ENCODE measurements at places on chromosomes 12 and 14. TPM values are rescaled to one million over a fixed set of nuclear protein-coding genes. Genes with fewer than 3 reads are reported as not detected.

LRTM2 gene
- not detected for total RNA-seq

CCDC177 gene
- not detected for total RNA-seq

DNA sequence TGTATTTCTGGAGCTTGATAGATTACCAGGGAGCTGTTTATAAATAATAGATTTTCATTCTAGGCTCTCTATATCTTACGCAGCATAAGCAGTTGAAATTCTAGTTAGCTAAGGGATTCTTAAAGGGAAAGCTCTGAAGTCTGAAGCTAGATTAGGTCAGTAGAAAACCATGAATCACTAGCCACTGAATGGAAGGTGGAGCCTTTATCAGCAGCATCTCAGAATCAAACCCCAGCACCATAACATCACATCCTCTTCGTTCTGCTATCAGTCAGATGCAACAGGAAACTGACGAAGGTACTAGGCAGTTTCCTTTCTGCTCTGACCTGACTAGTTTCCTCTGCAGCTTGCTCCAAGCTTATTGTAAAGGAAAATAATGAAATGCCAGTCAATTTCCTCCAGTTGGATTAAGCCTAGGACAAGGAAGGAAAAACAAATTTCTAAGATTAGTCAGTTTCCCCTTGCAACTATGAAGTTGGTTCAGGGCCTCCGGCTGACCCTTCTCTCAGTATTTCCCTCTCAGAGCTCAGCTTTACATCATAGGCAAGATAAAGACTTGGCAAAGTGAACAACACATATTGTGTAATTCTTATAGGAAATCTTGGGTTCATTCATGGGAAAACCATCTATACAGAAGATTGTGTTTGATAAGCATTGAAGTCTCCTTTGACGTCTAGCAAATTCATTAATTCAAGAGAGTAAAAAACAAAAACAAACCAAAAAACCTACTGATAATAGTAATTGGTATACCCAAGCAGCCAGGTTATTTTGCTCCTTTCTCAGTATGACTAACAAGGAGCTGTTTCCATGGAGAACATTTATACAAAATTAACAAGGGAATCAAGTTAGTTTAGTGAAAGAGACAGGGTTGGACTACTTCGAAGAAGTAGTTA is 43.4 kb upstream of the CFAP54 start:
- no peak for DNase-seq

KRT73 gene
- not detected for total RNA-seq

Measured in adrenal gland (tissue), 19 donors.